ENCODE measurements at places on chromosomes 3 and 15.

DNA sequence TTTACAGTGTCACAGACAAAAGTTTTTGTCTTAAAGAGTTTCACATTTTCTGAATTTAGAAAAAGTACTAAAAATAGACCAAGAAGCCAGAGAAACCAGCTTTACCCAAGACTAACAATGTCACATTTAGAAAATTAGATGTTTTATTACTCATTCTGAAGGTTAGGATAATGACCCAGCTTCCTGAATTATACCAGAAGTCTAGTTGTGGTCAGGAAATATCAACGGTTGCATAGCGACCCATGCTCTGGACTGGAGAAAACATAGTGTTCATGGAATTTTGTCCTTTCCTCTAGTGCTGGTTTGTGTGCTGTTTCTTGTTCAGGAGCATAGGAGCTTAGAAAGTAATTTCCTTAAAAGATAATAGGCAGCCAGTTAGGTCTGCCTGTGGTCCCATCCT lies 59.0 kb downstream of the DPPA2 start:
- no peak for DNase-seq

DNA sequence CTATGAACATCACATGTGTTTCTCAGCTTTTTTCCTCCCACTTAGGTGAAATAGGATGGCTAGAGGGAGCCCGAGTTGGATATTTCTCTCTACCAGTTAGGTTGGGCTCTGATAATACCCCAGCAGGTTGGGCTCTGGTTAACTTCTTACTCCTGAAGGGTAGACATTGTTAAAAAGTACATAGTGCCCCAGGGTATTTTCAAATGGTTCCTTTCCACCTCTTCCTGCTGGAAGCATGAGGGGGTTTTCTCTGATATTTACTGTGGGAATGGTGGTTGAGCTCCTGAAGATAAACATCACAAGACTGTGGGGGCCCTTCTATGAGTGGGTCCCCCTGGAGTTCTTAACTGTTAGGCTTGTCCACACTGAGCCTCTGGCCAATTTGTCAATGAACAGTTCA lies 36.1 kb upstream of the SPESP1 start:
- no peak for DNase-seq

DNA sequence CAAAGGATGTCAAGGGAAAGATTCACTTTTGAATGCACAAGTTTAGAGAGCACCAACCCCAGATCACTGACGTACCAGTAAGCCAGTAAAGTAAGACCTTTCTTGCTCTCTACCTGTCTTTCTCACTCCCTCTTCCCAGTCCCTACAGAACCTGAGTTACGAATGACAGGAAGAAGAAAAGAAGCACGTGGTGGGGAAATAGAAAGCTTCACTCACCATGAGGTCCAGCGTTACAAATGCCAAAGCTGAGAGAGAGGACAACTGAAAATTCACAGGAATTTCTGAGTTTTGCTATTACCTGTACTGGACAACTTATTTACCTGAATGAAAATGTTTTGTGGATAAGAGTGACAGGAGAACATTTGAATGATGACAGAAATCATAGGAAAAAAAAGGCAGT lies 133.2 kb upstream of the GBE1 start:
- DNase-seq: no peak

DNA sequence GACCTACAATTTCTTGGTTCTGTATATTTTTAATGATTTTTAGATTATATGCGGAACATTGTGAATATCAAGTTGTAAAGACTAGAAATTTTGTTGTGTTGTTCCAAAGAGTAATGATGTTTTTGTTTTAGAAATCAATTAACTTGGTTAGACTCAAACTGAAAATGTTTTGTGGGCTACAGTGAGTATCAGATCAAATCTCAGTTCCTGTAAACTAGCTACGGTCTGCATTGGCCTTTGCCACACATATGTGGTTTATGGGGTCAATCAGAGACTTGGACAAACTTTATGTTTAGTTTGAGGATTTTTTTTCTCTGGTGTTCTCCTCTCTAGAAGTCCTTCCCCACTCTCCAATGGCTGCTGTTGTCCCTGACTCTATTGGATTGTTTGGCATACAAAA lies 308.0 kb upstream of the THRB start:
- no peak for DNase-seq

GRCh38 chr15:73935547-73935946 lies 9.3 kb downstream of the LOXL1 start:
- DNase-seq: no peak

DNA sequence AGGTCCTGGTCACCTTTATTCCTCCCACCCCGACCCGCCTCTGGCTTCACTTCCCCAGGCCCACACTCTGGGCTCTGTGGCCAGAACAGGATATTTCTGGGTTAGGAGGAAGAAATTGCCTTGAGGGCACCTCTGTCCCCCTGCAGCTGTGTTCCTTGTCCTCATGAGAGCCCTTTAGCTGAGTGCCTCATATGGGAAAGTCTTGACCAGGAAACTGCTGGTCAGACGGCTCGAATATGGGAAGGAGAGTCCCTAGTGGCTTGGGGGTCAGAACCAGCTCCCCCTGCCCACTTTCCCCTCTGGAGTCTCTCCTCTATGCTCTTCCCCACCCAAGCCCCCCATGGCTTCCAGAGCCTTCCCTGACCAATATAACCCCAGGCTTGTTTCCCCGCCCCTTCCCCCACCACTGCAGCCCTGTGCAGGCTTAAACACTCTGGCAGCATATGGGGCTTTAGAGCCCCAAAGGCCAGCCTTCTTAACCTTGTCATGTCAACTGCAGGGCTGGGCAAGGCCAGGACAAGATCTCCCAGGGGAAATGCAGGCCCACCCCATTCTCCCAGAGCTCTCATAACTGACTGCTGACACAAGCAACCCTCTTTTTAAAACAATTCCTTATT lies 36.4 kb downstream of the SEC22C start:
- DNase-seq: no peak

DNA sequence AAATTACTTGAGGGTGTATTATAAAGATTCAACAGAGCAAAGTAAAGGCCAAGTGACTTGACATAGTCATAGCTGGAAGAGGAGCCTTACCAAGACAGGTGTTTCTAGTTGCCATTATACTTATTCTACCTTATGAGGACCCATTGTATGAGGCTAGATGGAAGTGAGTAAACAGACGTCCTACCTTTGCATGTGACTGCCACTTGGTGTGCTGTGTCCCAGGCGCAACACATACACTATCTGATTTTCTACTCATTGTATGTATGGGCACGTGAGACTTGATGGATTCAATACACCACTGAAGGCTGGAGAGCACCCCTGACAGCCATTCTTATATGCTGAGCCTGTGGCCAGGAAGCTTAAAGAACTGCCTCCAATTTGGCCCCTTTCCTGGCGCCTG lies 40.5 kb downstream of the BOC start:
- DNase-seq: no peak

GRCh38 chr3:142596726-142597088 lies 514 bp downstream of the PLS1 start:
- DNase-seq: no peak

DNA sequence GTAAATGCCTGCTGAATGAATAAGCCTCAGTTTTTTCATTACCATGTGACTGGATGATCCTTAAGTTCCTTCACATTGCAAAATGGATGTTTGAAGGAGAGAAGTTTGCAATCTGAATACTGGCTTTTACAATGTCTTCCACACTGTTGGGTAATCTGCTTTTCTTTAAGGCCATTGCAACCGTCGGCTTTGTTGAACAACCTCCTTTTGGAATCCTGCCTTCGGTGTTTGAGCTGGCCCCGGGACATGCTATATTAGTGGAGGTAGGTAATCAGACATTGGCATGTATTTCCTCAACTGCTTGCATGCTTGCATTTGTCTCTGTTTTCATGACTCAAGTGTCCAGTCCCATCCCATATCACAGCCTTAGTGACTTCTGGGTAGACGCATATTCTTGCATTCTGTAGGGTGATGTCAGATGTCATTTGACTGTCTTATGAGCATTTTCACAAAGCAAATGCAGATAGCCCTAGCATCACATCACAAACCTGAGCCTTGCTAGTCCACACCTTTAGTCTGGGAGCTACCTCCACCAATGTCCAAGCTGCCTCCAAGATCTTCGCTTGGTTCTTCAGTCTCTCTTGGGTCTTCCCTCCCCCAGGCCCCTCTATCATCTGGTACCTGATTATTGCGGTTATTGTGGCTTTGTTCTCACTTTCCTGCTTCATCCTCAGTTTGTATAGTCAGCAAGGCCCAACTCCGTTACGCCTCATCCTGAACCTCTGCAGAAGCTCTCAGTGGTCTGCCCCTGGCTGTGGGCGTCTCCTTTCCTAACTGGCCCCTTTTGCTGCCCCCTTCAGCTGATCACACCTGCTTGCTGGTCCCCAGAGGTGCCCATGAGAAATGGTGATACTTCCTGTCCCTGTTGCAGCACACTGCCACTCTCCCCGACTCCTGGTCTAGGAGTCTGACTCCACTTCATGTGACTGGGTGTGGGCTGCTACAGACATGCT lies 48.5 kb downstream of the ACAA1 start:
- no peak for DNase-seq

- no peak for DNase-seq
Measured at GRCh38 chr3:129010310-129010956, 9.3 kb downstream of the EFCC1 start.

GRCh38 chr3:75176937-75177336 lies 487.2 kb upstream of the FRG2C start:
- no peak for DNase-seq

GRCh38 chr3:88189361-88189810 lies 39.6 kb downstream of the C3orf38 start:
- no peak for DNase-seq

GRCh38 chr15:76332796-76333195 lies 3.8 kb upstream of the ISL2 start:
- no peak for DNase-seq

GRCh38 chr15:94348084-94348483 lies 116.7 kb downstream of the MCTP2 start:
- no peak for DNase-seq

DNA sequence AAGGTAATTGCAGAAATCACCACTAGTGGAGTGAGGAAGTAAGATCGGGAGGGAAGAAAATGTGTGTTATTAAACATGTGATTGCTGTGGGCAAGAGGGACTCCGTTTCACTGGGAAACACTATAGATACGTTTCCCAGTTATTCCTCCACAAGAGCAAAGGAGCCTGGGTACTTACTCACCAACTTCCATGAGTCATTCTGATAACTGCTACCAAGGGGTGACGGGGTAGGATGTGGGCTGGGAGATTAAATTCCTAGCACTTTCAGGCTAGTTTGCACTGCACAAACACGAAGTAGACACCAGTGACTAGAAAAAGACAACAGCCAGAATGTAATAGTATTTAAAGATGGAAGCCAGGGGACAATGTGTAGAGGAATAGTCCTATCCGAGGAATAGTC lies 812.9 kb upstream of the CFAP20DC start:
- DNase-seq: no peak

DNA sequence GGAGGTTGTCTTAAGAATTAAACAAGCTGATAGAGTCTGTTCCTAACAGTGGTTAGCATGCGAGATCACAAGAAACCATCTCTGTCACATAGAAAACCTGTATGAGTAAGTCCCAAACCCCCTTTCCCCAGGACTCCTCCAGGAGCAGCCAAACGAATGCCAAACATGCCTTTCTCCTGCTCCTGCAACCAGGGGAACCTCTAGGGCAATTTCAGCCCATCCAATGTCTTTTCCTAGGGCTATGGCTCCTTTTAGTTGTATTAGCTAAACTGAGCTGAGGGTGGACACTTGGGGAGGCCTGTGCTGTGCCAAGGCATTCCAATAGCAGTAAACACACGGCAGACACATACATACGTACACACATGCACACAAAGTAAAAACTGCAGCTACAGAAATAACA lies 36.5 kb upstream of the TIMP4 start:
- DNase-seq: no peak

GRCh38 chr15:66326051-66326450 lies 30.4 kb downstream of the TIPIN start:
- no peak for DNase-seq

DNA sequence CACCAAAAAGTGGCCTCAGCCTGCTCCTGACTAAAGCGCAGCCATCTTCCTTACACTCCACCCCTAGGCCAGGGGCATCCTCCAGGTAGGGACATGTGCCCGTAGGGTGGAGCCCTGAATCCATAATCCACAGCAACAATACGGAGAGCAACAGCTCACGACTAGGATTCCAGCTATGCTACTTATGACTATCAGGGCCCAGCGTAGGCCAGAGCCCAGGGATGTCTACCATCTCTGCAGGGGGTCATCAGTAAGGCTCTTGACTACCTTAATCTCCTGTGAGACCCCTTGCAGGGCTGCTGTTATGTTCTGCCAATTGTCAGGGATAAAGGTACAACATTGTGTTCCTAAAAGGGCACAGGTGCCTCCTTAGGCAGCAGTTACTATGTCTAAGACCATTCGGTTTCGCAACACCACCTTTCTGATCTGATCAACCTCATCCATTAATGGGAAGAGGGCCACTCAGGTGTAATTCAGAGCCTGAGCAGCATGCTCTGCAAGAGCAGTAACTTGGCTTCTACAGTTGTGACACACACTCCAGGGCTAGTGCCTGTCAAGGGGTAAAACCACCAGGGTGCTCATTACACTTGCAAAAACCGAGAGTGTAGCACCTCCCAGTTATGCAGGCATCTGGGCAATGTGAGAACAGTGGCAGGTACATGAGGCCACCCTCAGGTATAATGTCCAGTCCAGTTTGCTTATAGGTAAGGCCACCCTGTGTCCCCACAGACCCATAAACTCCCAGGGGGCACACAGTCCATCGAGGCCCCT lies 11.0 kb downstream of the CCRL2 start:
- DNase-seq: no peak

DNA sequence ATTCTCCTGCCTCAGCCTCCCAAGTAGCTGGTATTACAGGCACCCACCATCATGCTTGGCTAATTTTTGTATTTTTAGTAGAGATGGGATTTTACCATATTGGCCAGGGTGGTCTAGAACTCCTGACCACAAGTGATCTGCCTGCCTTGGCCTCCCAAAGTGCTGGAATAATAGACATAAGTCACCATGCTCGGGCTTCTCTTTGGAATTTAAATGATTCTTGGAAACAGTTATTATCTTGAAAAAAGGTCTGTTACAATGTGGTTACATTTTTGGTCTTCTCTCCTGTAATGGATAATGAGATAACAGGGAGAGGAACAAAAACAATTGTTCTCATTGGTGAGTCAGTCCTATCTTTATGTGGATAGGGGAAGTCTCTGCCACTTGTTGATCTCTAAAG lies 59.8 kb upstream of the AADACL2 start:
- no peak for DNase-seq

DNA sequence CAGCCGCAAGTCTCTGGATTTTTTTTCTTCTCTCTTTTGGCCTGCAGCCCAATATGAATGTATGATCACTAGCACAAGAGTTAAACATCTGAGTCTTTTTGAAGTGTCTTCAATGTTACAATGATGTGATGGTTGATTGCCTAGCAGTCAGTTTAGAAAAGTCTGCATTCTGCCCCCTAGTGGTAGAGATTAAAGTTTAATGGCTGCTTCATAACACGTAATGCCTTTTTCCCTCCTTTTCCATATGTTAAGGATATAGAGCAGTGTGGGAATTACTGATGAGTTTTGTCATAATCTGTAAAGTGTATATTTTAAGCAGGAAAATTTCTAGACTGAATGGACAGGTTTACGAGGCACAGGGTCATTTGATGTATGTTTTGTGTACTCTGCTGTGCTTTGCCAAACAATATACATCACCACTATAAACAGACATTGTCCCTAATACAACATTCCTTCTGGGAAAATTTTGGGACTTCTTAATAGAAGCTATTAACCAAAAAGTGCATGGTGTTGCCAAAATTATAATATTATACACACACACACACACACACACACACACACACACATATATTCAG lies 1038.5 kb upstream of the NR2F2 start:
- no peak for DNase-seq

- no peak for DNase-seq
Measured at GRCh38 chr15:42130246-42130986, 26.0 kb downstream of the PLA2G4F start.
